Esophagus squamous epithelium (tissue), 5 donors: ENCODE measurements at places on chromosomes 13 and 19.

- no peak for DNase-seq
Measured at GRCh38 chr13:77810430-77810829, 108.2 kb downstream of the EDNRB start.

DNA sequence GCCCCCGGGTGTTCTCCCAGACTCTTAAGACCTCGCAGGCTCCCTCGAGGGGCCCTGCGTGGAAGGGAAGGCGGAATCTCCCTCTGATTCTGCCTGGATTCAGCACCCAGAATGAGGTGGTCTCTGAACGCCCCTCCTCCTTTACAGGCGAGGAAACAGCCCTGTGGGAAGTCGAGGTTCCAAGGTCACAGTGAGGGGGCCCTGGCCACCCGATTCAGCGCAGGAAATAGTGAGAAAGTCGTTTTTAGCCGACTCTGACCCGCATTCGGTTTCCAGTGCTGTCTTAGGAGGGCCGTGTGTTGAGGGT is 1.1 kb downstream of the BSG start:
- DNase-seq = no peak

GRCh38 chr13:24625331-24625731 is 54.9 kb upstream of the ATP12A start:
- no peak for DNase-seq

DNA sequence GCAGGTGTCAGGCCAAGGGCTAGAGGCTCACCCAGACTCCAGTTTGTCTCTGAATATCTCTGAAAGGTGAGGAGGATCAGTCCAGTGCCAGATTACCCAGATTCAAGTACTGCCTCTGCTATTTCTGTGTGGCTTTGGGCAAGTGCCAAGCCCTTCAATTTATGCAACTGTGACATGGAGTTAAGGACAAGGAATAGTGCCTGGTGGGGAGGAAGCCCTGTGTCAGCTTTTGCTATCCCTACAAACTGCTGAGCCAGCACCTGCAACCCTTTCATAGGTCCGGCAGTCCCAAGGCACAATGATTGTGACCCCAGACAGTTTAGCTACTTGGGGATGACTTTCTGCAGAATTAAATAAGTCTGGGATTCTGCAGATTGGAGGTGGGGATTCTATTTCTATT is 123.0 kb downstream of the KL start:
- DNase-seq = no peak

GRCh38 chr19:29662604-29663404 is 2.5 kb upstream of the PLEKHF1 start:
- DNase-seq = no peak

- no peak for DNase-seq
Measured at GRCh38 chr13:26228096-26228495, 6.0 kb upstream of the RNF6 start.

- no peak for DNase-seq
Measured at GRCh38 chr19:50943074-50943828, 9.6 kb downstream of the KLK5 start.

- no peak for DNase-seq
Measured at GRCh38 chr13:105464249-105464648, 1071.2 kb downstream of the EFNB2 start.
